ENCODE measurements at places on chromosomes 13 and 19.
A peak's percentile ranks its signal among the peaks of the same experiment; 100 is the strongest.

GRCh38 chr19:11745869-11746268 lies 7.1 kb upstream of the ZNF823 start:
- no peak for DNase-seq

DNA sequence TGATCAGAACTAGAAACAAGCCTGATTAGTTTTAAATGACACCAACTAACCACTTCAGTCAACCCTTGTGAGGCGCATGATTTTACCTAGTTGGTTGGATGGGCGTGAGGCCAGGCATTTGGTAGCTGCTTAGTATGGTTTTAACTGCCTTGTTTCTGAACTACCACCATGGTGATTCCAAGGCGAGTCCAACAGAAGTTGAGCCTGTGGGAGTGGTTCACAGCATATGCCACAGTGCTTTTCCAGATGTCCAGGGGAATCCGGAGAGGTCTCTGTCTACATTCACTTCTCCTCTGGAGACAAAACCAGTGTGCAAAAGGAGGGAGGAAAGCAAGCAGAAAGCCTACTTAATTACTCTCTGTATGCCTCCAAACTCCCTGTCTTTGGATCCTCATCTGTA lies 524.1 kb downstream of the GPC6 start:
- DNase-seq: no peak

- no peak for DNase-seq
These were observed 14.8 kb downstream of the FSD1 start for GRCh38 chr19:4319067-4319718.

DNA sequence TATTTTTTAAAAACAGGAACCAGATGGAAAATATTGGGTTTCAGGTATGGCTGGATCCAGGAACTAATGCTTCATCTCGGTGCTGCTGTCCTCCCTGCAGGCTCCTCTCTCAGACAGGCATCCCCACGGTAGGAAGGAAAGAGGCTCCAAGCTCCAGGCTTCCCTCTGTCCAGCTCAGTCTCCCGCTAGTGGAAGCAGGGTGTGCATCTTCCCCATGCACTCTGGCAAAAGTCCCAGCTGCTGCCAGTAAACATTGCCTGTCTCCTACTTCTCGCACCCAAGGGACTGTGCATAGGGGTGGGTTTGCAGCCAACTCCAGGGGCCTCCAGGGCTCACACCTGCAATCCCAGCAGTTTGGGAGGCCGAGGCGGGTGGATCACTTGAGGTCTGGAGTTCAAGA lies 29.2 kb downstream of the IL12RB1 start:
- DNase-seq: no peak

GRCh38 chr19:2038284-2039088 lies 12.6 kb downstream of the MKNK2 start:
- DNase-seq: no peak

- peak; percentile 12 for DNase-seq
These were observed 2.3 kb downstream of the PEG3 start for GRCh38 chr19:56838024-56838908.

DNA sequence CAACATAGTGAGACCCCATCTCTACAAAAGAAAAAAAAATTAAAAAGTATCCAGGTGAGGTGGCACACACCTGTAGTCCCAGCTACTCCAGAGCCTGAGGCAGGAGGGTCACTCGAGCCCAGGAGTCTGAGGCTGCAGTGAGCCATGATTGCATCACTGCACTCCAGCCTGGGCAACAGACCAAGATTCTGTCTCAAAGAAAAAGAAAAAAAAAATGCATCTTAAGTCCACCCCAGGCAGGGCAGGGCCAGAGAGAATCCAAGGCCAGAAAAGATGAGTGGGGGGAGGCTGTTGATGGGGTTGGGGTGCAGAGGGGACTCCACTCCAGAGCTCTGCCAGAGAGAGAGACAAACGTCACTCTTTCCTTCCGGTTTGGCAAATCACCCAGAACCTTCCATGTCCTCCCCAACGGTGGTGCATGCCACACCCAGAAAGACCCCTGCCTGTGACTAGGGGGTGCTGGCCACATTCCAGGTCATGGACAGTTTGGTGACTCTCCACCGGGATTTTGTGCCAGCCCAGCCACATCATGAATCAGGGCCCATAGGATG lies 431 bp downstream of the FUT3 start:
- no peak for DNase-seq

DNA sequence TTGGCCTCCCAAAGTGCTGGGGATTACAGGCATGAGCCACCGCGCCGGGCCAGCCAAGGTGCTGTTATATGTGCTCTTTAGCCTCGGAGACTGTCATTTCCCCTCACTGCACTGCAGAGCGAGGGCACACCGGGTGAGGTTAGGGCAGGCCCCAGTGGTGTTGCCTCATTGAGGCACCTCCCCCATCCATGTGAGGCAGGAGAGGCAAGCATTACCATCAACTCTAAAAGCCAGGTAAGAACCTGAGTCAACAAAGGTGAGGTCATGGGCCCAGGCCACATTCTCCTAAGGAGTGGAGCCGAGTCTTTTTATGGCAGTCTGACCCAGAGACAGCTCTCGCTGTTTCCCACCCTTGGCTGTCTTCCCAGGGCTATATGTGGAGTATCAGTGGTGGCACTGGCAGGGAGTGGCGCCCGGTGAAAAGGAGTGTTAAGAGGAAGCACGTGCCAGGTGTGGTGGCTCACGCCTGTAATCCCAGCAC lies 10.9 kb downstream of the B3GNT8 start:
- no peak for DNase-seq

DNA sequence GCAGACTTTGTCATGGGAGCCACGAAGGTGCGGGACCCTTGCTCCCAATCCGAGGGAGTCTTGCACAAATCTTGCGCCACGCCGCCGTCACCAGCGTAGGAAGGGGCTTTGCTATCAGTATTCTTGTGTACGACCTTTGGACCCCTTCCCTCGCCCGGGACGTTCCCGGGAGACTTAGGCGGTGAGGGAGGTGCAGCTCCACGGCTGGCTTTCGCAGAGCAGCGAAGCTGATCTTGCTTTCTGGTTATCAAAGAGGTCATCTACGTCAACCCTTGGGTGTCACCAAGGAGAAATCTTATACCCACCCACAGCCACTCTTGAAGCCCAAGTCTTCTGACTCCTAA lies 583 bp downstream of the TECR start:
- peak; percentile 36 for DNase-seq

DNA sequence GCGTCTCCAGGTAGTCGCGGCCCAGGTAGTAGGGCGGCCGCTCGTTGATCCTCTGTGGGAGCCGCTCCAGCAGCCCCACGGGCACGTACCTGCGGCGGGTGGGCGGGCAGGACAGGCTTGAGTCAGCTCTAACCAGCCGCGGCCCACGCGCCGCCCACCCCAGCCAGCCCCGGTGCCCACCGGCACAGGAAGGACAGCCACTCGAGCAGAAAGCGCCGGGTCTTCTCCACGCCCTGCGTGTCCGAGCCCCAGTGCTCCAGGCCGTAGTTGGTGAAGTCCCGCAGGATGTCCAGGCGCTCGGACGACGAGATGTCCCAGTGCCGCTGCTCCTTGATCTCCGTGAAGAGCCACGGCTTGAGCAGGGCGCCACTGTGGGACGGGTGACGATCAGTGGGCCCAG lies 877 bp upstream of the PRR22 start:
- DNase-seq: no peak

- no peak for DNase-seq
These were observed 1.5 kb downstream of the GRK1 start for GRCh38 chr13:113668491-113668971.

DNA sequence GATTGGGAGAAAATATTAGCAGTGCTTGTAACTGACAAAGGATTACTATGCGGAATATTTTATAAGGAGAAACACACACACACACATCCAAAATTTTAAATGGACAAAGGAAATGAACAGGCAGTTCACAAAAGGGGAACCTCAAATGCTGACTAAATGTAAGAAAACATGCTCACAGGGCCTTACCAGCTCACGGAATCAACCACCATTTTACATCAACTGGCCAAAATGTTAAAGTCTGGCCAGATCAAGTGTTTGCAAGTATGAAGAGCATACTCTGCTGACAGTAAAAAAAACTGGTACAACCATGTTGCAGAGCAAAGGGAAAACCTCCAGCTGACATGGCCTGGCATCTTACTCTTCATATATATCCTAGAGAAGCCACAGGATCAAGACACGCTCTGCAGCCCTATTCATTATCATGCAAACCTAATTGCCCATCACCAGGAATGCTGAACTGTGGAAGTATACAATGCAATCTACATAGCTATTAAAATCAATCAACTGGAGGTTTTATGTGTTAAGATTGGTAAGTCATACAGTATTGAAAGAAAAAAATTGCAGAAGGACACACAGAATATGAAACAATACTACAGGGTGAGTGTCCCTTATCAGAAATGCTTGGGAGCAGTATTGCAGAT lies 124.4 kb downstream of the RNF17 start:
- no peak for DNase-seq

GRCh38 chr13:47875201-47875600 lies 125.9 kb downstream of the SUCLA2 start:
- no peak for DNase-seq
